ENCODE measurements at places on chromosomes 2 and 18.

- DNase-seq: no peak
Observed at GRCh38 chr2:21070341-21071257, 26.7 kb upstream of the APOB start.

DNA sequence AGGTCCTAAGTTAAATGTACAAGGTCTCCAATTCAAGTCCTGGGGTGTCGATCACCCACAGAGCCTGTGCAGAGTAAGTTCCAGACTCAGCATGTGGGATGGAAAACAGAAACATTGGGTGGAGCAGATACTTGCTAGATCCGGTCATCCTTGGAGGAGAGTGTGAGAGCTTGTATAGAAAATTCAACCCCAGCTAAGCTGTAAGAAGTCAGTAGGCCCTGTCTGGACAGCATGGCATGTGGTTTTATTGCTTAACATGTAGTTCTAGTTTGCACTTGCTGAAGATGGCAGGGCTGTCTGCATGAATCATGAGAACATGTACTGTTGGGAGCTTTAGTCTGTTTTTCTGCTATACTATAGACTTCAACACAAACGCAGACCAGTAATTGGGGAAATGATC is 189.6 kb upstream of the RMP24 start:
- DNase-seq: no peak

DNA sequence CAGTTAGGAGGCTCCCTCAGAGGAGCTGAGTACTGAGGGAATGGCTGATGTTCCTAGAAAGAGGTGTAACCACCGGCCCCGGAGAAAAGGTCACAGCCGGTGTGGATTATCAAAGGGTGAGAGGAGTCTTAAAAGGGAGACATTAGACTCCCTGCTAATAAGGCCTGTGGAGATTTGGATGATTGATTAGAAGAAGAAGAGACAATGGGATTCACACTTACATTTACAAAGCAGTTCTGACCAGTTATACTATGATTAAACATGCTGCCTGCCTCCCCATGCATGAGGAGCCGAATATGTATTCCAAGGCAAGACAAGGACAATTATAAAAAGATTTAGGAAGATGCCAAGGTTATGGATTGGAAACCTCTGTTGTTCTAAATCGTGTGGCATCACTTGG is 302.4 kb downstream of the SLC4A3 start:
- DNase-seq: no peak

DNA sequence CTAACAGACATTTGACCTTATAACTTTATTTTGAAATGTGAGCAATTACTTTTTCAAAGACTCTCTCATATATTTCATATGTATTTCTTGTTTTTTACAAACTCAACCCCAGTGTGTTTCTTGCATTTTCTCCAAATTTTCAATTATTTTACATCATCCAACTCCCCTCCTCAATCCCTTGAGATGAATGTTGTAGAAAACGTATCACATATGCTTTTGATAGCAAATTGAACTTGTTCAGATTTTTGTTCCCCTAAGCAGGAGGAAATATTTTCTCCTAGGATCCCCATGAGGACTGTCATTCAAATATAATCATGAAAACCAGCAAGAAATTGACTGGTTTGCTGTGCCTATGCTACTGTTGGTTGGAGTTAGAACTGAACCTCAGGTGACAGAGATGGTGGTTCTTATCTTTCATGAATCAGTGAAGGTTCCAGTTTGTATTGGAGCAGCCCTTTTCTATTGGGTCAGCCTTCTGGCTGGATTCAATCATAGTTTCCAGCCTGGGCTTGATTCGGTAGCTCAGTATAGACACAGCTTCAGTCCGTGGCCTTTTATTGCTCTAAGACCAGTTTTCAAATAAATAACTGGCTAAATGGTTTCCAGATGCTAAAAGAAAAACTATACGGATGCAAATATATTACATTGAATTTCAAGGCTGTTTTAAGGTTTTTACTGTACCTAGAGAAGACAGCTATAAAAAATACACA is 591.0 kb downstream of the EPHA4 start:
- no peak for DNase-seq

DNA sequence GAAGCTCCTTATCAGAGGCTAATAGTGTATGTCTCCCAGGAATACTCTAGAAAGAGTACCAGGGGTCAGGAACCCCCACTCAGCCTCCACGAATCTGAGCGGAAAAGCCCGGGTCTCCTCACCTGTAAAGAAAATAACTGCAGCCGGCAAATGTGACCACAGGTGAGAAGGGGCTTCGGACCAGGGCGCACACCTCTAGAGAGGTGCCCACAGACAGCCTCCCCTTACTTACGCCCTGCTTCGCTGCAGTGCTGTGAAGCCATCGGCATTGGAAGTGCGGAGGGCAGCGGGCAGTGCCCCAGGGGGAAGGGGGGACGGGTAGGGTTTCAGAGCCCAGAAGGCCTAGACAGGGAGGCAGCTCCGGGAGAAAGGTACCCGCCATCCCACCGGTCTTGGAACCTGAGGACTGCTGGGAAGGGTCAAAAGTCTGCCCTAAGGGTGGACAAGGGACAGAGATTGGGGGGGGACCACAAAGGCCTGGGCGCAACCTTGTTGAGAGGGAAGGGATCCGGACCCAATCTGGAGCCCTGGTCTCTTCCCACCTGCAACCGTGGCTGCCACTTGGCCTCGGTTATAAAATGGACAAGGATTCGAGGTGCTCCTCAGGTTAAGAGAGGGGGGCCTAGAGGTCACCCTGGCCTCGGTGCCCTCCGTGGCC is 642 bp upstream of the STEAP3 start:
- DNase-seq: no peak

GRCh38 chr18:47118981-47119380 is 31.3 kb downstream of the HDHD2 start:
- DNase-seq: no peak

DNA sequence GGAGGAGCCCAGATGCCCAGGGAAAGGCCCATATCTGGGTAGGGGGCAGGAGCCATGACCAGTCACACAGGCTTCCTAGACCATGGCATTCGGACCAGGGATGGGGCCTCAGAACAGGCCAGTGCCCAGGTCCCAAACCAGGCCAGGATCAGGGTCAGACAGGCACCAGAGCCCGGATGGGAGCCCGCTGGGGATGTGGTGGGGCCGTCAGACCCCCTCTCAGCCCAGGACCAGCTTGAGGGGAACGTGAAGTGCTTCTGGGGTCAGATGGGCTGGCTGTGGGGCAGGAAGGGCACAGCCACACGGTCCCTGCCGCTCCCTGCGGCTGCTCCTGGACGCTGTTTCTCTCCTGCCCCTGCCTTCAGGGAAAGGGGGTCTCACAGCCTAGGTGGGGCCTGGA is 39.1 kb downstream of the SNED1 start:
- DNase-seq: no peak

DNA sequence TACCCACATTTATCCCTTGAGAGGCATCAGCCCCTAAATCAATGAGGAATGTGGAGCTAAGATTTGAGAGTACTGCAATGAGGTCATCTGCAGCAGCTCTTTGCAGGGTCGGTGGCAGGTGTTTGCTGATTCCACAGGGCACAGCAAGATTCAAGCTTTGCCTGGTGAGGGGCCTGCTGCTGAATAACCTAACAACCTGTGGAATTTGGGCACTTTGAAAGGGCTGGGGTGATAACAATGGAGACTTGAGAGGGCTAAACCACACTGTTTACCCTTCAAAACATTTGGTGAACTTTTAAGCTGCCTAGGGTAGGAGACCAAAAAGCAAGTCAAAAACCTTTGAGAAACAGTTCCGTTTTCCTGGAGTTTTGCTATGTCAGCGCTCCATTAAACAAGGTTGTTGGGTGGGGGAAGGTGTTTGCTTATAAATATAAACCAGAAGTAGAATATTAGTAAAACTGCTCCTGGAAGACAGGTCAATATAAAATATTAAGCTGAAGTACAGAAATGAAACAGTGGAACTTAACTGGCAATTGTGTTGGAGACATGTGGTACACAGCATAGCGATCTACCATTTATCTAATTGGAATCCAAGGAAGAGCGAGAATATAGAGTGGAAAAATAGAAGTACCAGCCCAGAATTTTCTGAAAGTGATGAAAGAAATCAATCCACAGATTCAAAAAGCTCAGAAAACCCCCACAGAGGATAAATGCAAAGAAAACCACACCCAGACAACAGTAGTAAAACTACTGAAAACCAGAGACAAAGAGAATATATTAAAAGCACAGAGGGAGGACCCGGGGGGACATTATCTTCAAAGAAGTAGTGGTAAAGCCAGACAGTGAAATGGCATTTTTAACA is 15.7 kb downstream of the COPS8 start:
- peak; percentile 56 for DNase-seq

DNA sequence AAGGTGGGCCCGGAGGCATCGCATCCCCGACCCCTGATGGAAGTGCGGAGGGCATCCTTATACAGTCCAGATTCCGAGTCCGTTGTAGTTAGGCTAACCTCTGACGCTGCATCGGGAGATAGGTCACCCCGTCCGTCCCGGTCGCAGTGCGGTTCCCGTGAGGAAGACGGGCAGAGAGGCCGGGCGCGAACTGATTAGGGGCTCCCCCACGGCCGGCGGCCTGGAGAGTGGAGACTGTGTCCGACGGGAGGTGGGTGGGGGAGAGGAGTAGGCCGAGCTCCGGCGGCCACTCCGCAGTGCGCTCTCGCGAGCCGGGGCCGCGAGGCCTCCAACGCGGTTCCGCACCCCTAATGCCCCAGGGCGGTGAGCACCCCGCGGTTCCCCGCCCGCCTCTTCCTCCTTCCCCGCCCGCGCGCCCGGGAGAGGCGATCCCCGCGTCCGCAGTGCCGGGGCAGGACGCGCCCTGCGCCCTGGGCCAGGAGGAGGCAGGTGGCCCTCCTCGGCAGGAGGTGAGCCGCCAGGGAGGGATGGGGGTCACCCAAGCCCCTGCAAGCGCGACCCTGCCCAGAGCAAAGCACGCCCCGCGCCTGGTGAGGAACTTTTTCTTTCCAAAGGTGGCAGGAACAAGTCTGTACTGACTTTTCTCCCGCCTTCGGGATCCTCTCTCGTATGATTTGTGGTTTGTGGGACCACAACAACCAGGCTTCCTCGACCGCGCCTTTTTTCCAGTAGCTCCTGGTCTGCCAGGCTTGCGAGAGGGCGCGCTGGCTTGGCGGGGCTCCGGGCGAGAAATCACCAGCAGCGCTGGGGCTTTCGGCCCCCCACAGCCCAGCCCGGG is 1.4 kb upstream of the SP5 start:
- peak; percentile 67 for DNase-seq

GRCh38 chr2:71787108-71787415 is 333.7 kb downstream of the DYSF start:
- peak; percentile 37 for DNase-seq

DNA sequence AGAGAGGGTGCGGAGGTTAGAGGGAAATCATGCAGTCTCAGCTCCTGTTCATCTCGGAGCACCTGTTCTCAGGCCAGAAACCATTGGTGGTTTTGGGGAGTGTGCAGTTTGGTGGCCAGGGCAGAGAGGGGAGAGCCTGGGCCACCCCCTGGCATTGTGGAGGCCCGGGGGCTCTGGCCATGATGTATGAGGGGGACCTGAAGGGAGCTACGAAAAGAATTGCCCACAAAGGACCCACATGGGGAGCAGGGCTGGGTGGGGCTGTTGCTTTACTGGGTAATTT is 87.7 kb downstream of the DGKD start:
- no peak for DNase-seq

GRCh38 chr2:132733094-132733493 is 63.1 kb upstream of the LYPD1 start:
- no peak for DNase-seq

DNA sequence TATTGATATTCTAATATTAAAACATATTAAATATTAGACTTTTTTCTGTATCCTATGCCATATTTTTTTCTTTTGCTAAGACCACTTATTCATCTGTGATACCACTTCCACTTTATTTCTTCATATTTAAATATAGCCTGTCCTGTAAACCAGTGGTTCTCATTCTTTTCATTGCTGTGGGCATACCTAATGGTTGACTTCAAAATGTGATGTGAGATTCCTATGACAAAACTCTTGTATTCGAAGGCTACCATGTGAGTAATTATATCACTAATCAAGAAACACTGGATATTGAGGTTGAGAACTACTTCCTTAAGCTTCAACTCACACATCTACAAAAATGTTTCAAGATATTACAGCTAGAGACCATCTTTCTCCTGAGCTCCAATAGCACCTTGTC is 3.6 kb downstream of the SCRN3 start:
- no peak for DNase-seq

- no peak for DNase-seq
Observed at GRCh38 chr2:220455351-220455990, 828.0 kb downstream of the SLC4A3 start.

DNA sequence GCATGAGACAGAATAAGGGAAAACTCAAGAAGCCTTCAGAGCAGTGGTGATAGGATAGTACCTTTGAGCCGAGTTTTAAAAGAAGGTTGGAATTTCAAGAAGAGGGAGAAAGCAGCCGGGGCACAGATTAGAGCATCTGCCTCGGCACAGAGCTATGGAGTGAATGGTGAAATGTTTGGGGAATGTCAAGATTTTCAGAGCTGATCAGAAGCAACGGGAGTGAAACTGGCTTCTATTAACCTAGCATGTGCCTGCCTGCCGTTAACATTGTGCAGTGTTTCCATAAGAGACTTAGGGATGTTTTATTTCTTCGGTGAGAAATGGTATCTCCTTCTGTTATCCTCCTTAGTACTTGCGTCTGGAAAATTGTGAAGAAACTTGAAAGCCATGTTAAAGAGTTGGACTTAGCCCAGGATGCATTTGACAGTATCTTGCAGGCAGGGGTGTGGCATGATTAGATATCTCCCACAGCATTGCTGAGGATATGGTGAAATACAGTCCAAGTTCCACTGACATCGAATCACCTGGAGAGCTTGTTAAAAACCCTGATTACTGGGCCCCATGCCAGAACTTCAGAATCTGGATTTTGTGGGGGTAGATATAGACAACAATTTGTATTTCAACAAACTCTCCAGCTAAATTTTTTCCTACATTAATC is 96.8 kb upstream of the PPP1CB start:
- DNase-seq: no peak

- no peak for DNase-seq
Observed at GRCh38 chr2:232521959-232522622, 1.9 kb downstream of the PRSS56 start.

- DNase-seq: no peak
Observed at GRCh38 chr2:233477548-233478433, 88.8 kb downstream of the USP40 start.

- DNase-seq: no peak
Observed at GRCh38 chr2:15177103-15177502, 384.0 kb downstream of the NBAS start.

GRCh38 chr2:105287692-105288091 is 41.8 kb downstream of the TGFBRAP1 start:
- DNase-seq: no peak

- DNase-seq: no peak
Observed at GRCh38 chr2:33484042-33484621, 7.7 kb downstream of the RASGRP3 start.

GRCh38 chr2:17470855-17471641 is 47.2 kb downstream of the RAD51AP2 start:
- no peak for DNase-seq

GRCh38 chr18:76823587-76824011 is 1.2 kb downstream of the ZNF236 start:
- DNase-seq: no peak
